ENCODE measurements at places on chromosomes 2 and 18. TPM values are rescaled to one million over a fixed set of nuclear protein-coding genes. Genes with fewer than 3 reads are reported as not detected.
A peak's percentile ranks its signal among the peaks of the same experiment; 100 is the strongest.

GRCh38 chr2:12032398-12032797 lies 286.0 kb downstream of the LPIN1 start:
- no peak for DNase-seq
- H3K36me3 ChIP-seq = no peaks in the 10 kb centered on the region
- no peaks in the 10 kb centered on the region for H3K27me3 ChIP-seq
- H3K27ac ChIP-seq = no peak overlapping the region

DNA sequence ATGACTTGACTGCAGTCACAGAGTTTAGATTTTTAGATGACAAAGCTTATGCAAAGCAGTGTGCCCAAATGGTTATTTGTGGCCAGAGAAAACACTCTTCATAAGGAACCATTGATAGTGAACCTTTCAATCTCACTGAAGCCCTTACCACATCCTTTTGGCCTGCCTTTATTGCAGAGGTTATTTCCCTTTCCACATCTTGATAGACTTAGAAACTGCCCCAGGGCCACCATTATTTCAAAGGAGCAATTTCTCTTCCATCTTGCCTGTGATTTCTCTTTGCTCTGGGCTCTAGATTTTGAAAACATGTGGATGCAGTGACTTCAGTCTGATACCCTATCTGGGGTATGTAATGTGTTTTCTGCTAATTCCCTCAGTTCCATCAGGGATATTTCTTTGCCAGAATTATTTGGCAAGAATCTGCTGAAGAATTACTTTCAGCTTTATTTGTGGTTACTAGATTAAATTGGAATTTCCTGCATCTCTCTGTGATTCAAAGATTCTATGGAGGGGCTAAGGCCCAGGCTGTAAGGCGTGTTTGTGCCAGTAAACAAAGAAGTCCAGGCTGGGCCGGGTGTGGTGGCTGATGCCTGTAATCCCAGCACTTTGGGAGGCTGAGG lies 51.0 kb downstream of the MOGAT1 start:
- H3K27me3 ChIP-seq = no peaks in the 10 kb centered on the region
- H3K4me3 ChIP-seq = no peak overlapping the region
- no peak for DNase-seq
- no peaks in the 10 kb centered on the region for H3K36me3 ChIP-seq

DNA sequence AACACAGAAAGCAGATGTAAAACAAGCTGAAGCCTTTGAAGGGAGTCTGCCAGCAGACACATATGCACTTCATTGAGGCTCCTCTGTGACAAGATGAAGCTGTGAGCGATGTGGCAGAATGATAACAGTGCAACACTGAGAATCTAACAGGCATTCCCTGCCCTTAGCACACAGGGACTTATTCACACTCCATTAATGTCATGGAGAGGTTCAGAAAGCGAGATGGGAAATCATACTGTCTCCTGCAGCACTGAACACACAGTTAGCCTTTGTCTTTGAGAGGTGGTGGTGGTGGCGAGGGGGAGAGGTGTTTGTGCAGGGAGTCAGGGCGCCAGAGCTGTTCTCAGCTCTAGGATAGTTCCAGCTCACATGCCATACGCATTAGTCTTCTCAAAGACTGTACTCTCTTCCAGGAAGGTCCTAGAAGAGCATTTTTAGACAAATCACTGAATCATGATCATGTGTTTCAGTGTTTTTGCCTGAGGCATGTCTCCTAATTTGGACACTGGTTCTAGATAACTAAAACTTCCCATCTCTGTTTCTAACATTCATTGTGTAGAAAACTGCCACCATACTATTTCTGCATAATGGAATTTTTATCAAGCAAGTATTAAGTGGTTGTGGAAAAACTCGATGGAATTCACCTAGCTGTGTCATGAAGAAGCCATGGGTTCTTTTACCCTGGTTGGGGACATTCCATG lies 93.5 kb upstream of the ITGB6 start:
- H3K36me3 ChIP-seq = peaks cover 8% of the 10 kb centered on the region
- H3K27ac ChIP-seq = no peak overlapping the region
- H3K4me1 ChIP-seq = peaks cover 45% of the 10 kb centered on the region
- H3K4me3 ChIP-seq = no peak overlapping the region
- no peak for DNase-seq

GRCh38 chr2:242058116-242058680 lies 188.7 kb downstream of the RTP5 start:
- no peaks in the 10 kb centered on the region for H3K36me3 ChIP-seq
- H3K27ac ChIP-seq = no peak overlapping the region
- DNase-seq = no peak
- no peak overlapping the region for H3K4me3 ChIP-seq

- no peaks in the 10 kb centered on the region for H3K4me1 ChIP-seq
- H3K27me3 ChIP-seq = no peaks in the 10 kb centered on the region
- DNase-seq = no peak
- no peak overlapping the region for H3K4me3 ChIP-seq
- H3K27ac ChIP-seq = no peak overlapping the region
These were observed 18.3 kb downstream of the ARHGEF33 start for GRCh38 chr2:38907743-38908562.

- peaks cover 8% of the 10 kb centered on the region for H3K4me1 ChIP-seq
- no peaks in the 10 kb centered on the region for H3K36me3 ChIP-seq
- DNase-seq = no peak
- H3K4me3 ChIP-seq = no peak overlapping the region
- H3K27ac ChIP-seq = no peak overlapping the region
These were observed 43.3 kb upstream of the SETBP1 start for GRCh38 chr18:44637210-44638033.

GRCh38 chr18:29071869-29072268 lies 894.9 kb upstream of the CDH2 start:
- H3K4me3 ChIP-seq = no peak overlapping the region
- H3K27me3 ChIP-seq = no peaks in the 10 kb centered on the region
- no peak for DNase-seq
- H3K27ac ChIP-seq = peak overlapping the region; percentile 9

GRCh38 chr18:48059455-48060010 lies 129.1 kb upstream of the SMAD2 start:
- H3K27ac ChIP-seq = no peak overlapping the region
- H3K4me1 ChIP-seq = peaks cover 17% of the 10 kb centered on the region
- H3K27me3 ChIP-seq = peaks cover 3% of the 10 kb centered on the region
- H3K36me3 ChIP-seq = no peaks in the 10 kb centered on the region
- DNase-seq = peak; percentile 56

DNA sequence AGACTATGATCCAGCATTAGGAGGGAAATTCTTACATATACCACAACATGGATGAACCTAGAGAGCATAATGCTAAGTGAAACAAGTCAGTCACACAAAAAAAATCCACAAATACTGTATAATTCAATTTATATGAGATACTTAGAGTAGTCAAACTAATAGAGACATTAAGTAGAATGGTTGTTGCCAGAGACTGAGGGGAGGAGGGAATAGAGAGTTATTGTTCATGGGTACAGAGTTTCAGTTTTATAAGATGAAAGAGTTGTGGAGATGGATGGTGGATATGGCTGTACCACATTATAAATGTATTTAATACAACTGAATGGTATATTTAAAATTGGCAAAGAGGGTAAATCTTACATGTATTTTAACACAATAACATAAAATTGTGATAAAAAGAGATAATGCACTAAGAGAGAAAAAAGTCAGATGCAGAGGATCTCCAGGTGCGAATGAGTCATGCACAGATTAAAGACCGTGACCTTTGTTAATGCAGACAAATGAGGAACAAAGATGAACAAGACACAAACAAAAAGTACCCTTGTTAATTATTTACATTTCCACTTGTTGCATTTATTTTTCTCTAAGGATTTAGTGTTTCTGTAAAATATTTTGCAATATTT lies 541.7 kb upstream of the MEX3C start:
- H3K4me1 ChIP-seq = no peaks in the 10 kb centered on the region
- H3K4me3 ChIP-seq = no peak overlapping the region

DNA sequence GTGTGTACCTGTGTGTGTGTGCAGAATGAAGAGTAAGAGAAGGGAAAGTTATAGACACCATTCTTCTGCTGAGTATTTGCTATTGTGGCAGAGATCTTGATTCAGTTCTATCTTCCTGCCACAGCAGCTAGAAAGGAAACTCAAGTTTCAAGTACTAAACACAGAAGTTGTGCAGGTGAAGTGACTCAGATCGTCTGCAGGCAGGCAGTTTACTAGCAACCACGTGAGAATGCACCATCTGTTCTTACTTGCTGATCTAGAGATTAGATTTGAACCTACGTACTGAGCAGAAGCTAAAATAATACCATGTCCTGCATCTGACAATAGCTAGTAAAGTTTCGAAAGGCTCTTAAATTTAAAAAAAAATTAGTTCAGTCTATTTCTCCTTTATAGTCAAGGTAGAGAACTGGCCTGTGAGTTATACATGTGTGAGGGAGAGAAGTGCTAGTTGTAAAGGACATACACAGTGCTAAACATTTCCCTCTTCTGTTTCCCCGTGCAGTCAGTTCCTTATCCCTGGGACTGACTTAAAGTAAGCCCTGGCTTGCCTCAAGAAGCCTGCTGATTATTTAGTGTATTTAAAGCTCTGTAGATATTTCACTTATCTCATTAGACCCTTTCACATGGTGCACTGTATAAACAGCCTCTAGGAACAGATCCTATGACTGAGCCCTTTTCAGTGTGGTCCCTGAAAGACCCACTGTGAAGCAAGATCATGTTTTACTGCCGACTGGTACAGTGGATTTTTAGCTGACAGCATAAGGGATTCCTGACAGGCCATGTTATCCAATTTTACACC lies 45.0 kb downstream of the SLC38A11 start:
- H3K27ac ChIP-seq = no peak overlapping the region
- DNase-seq = no peak
- H3K4me1 ChIP-seq = peaks cover 34% of the 10 kb centered on the region
- no peaks in the 10 kb centered on the region for H3K36me3 ChIP-seq
- no peak overlapping the region for H3K4me3 ChIP-seq

- H3K4me3 ChIP-seq = no peak overlapping the region
- H3K27me3 ChIP-seq = no peaks in the 10 kb centered on the region
- peaks cover 25% of the 10 kb centered on the region for H3K36me3 ChIP-seq
- peaks cover 11% of the 10 kb centered on the region for H3K4me1 ChIP-seq
These were observed 95.7 kb downstream of the BIRC6 start for GRCh38 chr2:32452338-32453064.

DNA sequence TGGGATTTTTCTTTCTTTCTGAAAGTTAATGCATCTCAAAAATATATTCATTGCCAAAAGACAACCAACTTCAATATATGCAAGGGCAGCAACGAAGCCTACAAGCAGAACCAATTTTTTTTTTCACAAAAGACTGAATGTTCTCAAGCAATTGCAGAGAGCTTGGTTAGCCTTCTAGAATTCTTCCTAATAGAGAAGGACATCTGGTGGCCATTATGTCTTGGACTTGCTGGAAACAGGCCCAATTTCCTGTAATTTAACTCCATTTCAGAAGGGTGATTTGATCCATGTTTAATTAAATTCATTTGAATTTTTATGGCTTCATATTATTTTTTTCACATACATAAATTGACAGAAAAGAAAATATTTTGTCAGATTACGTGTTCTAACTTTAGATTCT lies 208.0 kb downstream of the TPGS2 start:
- no peak for DNase-seq
- no peak overlapping the region for H3K27ac ChIP-seq
- no peaks in the 10 kb centered on the region for H3K4me1 ChIP-seq
- H3K36me3 ChIP-seq = no peaks in the 10 kb centered on the region

- H3K27ac ChIP-seq = no peak overlapping the region
- no peak overlapping the region for H3K4me3 ChIP-seq
- DNase-seq = no peak
- no peaks in the 10 kb centered on the region for H3K4me1 ChIP-seq
These were observed 30.8 kb upstream of the PUM2 start for GRCh38 chr2:20381457-20381856.

- no peaks in the 10 kb centered on the region for H3K27me3 ChIP-seq
- DNase-seq = no peak
- H3K27ac ChIP-seq = no peak overlapping the region
- no peak overlapping the region for H3K4me3 ChIP-seq
These were observed 761.3 kb downstream of the TSN start for GRCh38 chr2:122516775-122517174.

DNA sequence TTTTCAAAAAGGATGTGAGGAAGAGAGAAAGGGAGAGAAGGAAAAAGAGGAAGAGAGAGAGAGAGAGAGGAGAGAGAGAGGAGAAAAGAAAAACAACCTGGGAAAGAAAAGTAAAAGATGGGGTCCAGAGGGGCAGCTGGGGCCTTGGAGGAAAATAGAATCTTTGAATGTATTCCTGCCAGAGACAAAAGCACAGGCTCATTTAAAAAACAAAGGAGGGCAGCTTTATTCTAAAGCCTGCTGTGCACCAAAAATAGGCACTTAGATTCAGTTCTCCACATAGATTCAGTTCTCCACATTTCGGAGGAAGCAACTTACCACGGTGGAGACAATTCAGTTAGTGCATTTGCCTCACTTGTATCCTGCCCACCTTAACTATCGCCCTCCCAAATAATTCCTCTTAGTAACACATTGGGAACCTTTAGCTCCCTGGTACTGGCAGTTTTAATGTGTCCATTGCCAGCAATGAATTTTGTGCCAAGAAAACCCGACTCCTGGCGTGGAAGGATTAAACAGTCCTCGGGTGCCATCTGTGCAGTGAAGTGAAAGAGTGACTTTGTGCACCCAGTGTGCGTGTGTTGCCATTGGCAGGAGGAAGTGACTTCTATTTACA lies 71.3 kb downstream of the DPP4 start:
- DNase-seq = no peak
- no peak overlapping the region for H3K27ac ChIP-seq
- H3K27me3 ChIP-seq = no peaks in the 10 kb centered on the region
- no peaks in the 10 kb centered on the region for H3K4me1 ChIP-seq
- H3K36me3 ChIP-seq = no peaks in the 10 kb centered on the region

DNA sequence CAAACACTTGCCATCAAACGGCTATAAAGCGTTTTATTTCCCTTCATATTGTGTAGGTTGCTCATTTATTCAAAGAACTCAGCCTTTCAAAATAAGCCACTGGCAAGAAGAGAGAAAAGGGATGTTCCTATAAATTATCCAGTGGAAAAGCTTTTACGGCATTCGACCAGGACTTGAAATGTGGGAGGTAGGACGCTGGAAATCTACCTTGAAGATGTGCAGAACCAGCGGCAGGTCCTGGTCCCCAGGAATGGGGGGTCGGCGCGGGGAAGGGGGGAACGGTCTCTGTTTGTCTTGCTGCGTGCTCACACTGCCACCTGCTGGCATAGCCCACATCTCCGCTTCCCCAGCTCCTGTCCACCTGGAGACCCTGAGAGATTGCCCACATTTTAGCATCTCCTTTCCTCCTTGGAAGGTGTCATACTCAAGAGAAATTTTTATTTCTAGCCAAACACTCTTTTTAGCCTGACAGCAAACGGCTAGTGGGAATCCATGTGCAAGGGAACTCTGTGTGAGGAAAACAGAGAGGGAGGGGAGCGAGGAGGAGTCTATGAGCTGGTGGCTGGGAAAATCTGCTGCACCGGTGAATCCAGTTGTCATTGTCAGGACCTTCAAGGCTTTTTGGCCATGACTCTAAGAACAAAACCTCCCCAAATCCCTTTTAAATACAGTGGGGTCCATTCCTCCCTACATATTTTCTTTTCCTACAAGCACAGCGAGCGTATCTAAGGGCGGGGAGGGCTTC lies 349.0 kb upstream of the PKDCC start:
- H3K36me3 ChIP-seq = no peaks in the 10 kb centered on the region
- H3K4me1 ChIP-seq = no peaks in the 10 kb centered on the region
- H3K27ac ChIP-seq = no peak overlapping the region
- no peaks in the 10 kb centered on the region for H3K27me3 ChIP-seq

ARHGAP28 gene
- 43.6 TPM for total RNA-seq

MEIS1 gene
- total RNA-seq = 81.4 TPM

NPPC gene
- total RNA-seq = not detected

RRM2 gene
- total RNA-seq = 25.7 TPM

UGT1A4 gene
- total RNA-seq = not detected

Data from spleen (tissue), 13 donors.